ENCODE measurements at places on chromosomes 11 and 22.

- no peak for DNase-seq
Observed at GRCh38 chr11:95487938-95488337, 256.9 kb upstream of the SESN3 start.

- no peak for DNase-seq
Observed at GRCh38 chr11:45028911-45029682, 78.4 kb upstream of the TP53I11 start.

- no peak for DNase-seq
Observed at GRCh38 chr22:48261706-48262105, 1499.3 kb downstream of the TBC1D22A start.

- DNase-seq, result no peak
Observed at GRCh38 chr11:20369826-20370225, 6.3 kb downstream of the HTATIP2 start.

DNA sequence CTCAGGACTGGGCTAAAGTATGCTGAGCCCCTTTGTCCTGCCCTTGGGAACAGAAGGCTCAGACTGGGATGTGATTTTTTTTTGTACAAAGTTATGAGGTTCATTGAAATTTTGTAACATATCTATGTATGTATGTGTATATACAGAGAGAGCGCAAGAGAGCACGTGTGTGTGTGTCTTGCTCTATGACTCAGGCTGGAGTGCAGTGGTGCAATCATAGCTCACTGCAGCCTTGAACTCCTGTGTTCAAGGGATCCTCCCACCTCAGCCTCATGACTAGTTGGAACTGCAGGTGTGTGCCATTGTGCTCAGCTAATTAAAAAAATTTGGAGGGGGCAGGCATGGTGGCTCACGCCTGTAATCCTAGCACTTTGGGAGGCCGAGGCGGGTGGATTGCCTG, 5.7 kb downstream of the TMEM25 start:
- DNase-seq, result no peak

GRCh38 chr11:129700701-129701100, 114.9 kb upstream of the TMEM45B start:
- no peak for DNase-seq

DNA sequence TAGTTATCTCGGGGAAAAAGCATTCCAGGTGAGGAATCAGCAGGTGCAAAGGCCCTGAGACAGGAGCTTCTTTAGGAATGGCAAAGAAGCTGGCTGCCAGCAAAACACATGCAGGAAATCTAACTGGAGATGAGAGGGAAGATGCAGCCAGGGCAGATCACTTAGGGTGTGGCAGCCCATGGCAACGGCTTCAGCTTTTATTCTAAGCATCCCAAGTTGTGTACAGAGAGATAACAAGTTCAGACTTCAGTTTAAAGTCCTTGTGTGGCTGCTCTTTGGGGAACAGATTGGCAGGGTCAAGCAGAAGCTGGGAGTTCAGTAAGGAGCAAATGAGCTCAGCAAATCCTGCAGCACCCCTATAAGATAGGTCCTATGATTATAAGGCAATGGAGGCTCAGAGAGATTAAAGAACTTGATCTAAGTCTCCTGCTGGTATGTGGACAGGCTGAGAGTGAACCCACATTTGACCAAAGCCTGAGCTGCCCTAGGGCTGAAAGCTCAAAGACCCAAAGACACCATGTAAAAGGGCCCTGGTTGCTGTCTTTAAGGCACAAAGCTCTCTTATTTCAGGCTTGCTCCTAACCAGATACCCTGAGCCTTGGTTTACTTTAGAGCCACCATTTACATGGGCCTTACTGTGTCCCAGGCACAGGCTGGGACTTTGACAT, 466.8 kb downstream of the SOX6 start:
- no peak for DNase-seq

- no peak for DNase-seq
Observed at GRCh38 chr11:1348796-1349326, 39.4 kb upstream of the TOLLIP start.

DNA sequence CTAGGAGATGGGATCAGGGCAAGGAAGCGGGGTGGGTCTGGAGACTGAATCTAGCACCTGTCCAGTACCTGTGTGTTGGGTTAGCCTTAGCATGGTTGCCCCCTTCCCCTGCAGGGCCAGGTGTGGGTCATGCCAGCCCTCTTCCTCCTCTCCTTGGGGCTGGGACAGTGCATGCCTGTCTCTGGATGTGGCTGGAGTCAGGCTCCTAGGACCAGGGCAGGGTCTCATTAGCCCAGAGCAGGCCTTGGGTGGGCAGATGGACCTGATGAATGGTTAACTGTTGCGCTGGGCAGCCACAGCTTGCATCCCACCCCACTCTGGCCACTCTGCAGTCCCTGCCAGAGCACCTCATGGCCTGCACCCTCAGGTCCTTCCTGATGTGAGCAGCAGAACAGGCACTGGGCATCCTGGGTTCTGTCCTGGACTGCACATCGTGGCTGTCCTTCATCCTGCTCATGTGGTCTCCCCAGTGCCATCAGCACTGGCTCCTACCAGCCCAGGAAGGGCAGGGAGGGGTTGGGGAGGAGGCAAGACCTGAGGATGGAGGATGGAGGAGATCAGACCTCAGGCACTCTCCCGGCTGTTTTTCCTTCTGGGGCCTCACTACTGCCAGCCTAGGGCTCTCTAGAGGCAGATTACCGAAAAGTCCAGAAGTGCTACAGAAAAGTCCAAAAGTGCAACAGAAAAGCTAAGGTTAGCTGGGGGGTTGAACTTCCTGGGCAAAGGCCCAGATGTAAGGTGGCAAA, 12.8 kb upstream of the CHRM1 start:
- no peak for DNase-seq

- no peak for DNase-seq
Observed at GRCh38 chr22:49959782-49960158, 802 bp upstream of the PIM3 start.

Measured in cortex of kidney (tissue), 1 donor.